Activated CD8-positive, alpha-beta memory T cell treated with anti-CD3 and anti-CD28 coated beads, Interleukin-2, amount 10 ng/mL, durations not matched to agents 7 days and 5 days (primary cell): ENCODE measurements at places on chromosomes 4 and X. TPM values are rescaled to one million over a fixed set of nuclear protein-coding genes. Genes with fewer than 3 reads are reported as not detected.

The SPON2 gene
- 28.0 TPM for total RNA-seq

The INTU gene
- total RNA-seq: 0.12 TPM

The ATP7A gene
- 11.9 TPM for total RNA-seq

The SFRP2 gene
- total RNA-seq: not detected

The VCX3B gene
- not detected for total RNA-seq

The RADX gene
- 5.2 TPM for total RNA-seq

The WDFY3 gene
- total RNA-seq: 0.09 TPM

The TEX13B gene
- not detected for total RNA-seq

The CPE gene
- total RNA-seq: not detected

The C4orf50 gene
- total RNA-seq: 1.1 TPM

The NLRP2B gene
- not detected for total RNA-seq

The VEGFC gene
- not detected for total RNA-seq

The VGLL1 gene
- total RNA-seq: not detected

The AVPR2 gene
- total RNA-seq: not detected

The EDA2R gene
- total RNA-seq: 5.4 TPM

The MTNR1A gene
- total RNA-seq: not detected

- no peaks in the 10 kb centered on the region for H3K4me1 ChIP-seq
- H3K36me3 ChIP-seq: peaks cover 42% of the 10 kb centered on the region
- no peak overlapping the region for H3K27ac ChIP-seq
- no peak for DNase-seq
Measured at GRCh38 chr4:15636818-15637217, 18.3 kb downstream of the FBXL5 start.

DNA sequence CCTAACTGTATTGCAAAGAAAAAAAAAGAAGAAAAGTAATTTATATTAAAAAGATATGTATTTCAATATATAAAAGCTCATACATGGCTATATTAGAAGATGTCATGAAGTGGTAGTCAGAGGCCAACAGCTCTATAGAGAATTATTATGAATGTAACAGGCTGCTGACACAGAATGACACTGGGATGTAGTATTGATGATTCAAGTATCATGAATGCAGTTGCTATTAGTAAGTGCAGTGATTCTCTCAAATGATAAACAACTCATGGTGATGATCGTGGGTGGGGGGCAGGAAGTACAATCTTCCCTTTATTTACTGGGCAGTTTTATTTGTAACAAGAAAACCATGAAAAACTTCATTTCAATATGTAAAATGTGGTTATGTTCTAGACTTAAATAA lies 124.6 kb downstream of the COL4A6 start:
- no peaks in the 10 kb centered on the region for H3K27me3 ChIP-seq
- no peaks in the 10 kb centered on the region for H3K4me1 ChIP-seq
- DNase-seq: no peak
- no peaks in the 10 kb centered on the region for H3K36me3 ChIP-seq
- no peak overlapping the region for H3K27ac ChIP-seq
- H3K4me3 ChIP-seq: no peak overlapping the region

GRCh38 chrX:135596495-135596894 lies 76.0 kb downstream of the INTS6L start:
- H3K36me3 ChIP-seq: no peaks in the 10 kb centered on the region
- peaks cover 20% of the 10 kb centered on the region for H3K27me3 ChIP-seq
- no peak overlapping the region for H3K4me3 ChIP-seq
- no peaks in the 10 kb centered on the region for H3K4me1 ChIP-seq
- no peak overlapping the region for H3K27ac ChIP-seq

DNA sequence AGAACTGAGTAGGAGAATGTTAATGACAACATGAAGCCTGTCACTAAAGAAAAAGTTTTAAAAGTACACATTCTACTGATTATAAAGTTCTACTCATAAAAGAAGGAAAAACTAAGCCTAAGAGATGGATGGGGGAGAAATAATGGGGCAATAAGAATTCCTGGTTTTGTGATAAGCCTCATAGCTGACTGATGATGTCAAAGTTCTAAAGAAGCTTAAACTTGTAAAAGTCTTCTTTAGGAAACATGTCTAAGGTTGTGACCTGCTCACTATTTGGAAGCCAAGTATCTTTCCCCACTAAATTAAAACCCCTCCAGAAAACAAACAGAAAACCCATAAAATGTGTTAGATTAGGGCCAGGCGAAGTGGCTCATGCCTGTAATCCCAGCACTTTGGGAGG lies 232.9 kb upstream of the GIMD1 start:
- DNase-seq: no peak
- H3K27me3 ChIP-seq: no peaks in the 10 kb centered on the region
- no peaks in the 10 kb centered on the region for H3K4me1 ChIP-seq
- no peaks in the 10 kb centered on the region for H3K36me3 ChIP-seq
- no peak overlapping the region for H3K4me3 ChIP-seq
- no peak overlapping the region for H3K27ac ChIP-seq

DNA sequence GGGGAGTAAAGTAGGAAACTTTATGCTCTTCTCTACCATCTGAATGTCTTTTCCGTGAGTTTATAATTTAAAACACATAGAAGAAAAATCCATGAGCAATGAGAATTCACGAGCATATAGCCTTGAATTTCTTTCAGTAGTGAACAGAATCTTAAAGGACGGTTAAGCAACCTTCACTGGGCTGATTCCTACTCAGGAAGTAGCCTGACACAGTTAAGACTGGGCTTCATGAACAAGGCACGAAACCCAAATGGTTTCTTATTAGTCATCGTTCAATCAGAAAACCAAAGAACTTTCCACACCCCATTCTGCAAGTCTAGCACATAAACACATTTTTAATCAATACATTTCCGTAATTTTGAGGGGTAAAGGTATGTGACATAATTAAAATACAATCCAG lies 95.8 kb downstream of the SH3KBP1 start:
- H3K27ac ChIP-seq: peak overlapping the region; percentile 72
- no peak for DNase-seq
- H3K27me3 ChIP-seq: no peaks in the 10 kb centered on the region
- H3K4me3 ChIP-seq: peak overlapping the region; percentile 28
- peaks cover 39% of the 10 kb centered on the region for H3K36me3 ChIP-seq
- H3K4me1 ChIP-seq: peaks cover 59% of the 10 kb centered on the region

DNA sequence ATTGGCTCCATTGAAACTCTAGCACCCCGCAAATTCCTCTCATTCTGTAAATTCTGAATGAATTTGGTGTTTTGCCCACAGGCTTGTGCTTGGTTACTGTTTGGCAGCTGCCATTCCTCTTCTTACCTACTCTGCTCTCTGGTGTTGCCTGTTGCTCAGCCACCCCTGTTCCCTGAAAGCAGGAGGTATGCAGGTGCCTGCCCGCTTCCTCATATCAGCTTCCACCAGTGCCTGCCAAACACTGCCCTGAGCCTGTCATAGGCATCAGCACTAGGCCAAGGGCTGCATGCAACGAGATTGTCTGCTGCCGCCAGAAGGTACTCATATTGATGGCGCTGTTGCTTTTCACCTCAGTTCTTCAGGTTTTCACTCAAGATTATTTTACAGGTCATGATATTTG lies 978.1 kb downstream of the C4orf33 start:
- no peak overlapping the region for H3K27ac ChIP-seq
- no peak overlapping the region for H3K4me3 ChIP-seq
- no peak for DNase-seq
- no peaks in the 10 kb centered on the region for H3K36me3 ChIP-seq

DNA sequence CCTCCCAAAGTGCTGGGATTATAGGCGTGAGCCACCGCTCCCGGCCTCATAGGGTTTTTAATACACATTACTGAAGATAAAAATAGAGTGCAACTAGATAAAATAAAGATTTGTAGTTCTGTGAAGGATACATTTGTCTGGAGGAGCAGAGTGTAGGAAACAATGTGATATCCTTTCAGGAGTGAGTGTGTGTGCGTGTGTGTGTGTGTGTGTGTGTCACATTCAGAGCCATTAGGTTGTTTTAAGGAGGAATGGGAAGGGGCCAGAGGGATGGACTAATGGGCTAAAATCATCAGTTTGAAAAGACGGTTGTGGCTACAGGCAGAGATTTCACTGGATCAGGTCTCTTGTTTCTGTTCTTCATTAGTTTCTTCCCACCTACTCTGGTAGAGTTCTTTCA lies 40.0 kb downstream of the RBPJ start:
- DNase-seq: no peak
- no peak overlapping the region for H3K4me3 ChIP-seq
- peak overlapping the region; percentile 16 for H3K27ac ChIP-seq
- no peaks in the 10 kb centered on the region for H3K27me3 ChIP-seq

DNA sequence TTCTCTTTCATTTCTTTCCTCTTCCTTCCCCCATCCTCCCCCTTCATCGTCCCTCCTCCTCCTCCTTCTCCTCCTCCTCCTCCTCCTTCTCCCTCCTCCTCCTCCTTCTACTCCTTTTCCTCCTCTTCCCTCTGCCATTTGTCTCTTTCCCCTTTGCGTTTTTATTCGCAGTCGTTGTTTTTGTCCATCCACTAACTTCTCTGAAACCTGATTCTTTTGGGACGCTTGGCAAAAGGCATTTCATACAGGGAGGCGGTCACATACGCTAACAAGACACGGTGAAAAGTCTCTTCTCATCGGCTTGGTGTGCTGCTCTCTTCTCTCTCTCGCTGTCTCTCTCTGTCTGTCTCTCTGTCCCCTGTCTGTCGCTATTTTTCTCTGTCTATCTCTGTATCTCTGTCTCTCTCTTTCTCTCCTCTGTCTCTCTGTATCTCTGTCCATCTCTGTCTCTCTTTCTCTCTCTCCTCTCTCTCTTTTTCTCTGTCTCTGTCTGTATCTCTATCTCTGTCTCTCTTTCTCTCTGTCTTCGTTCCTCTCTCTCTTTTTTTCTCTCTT lies 5.4 kb upstream of the SHOX start:
- no peak overlapping the region for H3K4me3 ChIP-seq
- H3K36me3 ChIP-seq: peaks cover 3% of the 10 kb centered on the region
- H3K27ac ChIP-seq: no peak overlapping the region
- no peak for DNase-seq
- peaks cover 2% of the 10 kb centered on the region for H3K4me1 ChIP-seq

DNA sequence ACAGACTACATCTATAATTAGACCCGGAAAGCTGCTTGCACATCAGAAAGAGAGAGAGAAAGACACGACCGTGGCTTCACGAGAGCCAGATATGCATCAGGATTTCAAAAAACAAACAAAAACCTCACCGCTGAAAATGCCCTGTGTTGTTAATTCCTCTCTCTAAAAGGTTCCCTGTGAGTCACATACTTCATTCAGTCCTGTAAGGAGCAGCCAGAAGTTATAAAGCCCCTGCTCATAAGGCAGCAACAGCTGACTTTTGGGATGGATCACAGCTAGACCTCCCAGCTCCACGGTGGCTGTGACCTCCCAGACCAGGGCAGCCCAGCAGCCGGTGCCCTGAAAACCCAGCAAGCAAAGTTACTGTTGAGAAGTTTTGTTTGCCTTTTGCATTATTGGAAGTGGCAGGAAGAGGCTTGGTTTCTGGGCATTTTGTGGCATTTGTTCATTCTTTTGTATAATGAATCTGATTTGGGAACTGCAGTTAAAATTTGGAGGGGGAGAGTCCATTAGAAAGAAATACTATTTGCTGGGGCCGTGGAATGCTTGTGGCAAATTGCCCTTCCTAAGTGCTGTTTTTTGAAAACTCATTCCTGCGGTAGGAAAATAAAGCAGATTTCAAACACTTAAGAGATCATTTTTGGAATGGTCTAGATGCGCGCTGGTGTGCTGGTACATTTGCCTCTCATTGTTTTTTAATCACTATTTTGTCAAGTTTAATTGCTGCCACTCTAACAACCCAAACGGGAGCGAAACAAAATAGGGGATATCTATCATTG lies 520.4 kb downstream of the BCOR start:
- no peaks in the 10 kb centered on the region for H3K36me3 ChIP-seq
- peaks cover 16% of the 10 kb centered on the region for H3K4me1 ChIP-seq
- no peak overlapping the region for H3K27ac ChIP-seq
- no peak for DNase-seq

GRCh38 chrX:43882294-43882681 lies at the start of gene MAOB:
MAOB (minus strand) TSS chrX:43882450; CDS start chrX:43882299, 151 bp downstream.
- H3K27ac ChIP-seq: no peak within 1 kb of the TSS
- H3K4me3 ChIP-seq: no peak within 1 kb of the TSS
- no peak for DNase-seq
- no peaks in the 10 kb centered on the region for H3K36me3 ChIP-seq
- H3K27me3 ChIP-seq: peaks cover 16% of the 10 kb centered on the region
- H3K4me1 ChIP-seq: no peaks in the 10 kb centered on the region

- peaks cover 33% of the 10 kb centered on the region for H3K36me3 ChIP-seq
- H3K4me1 ChIP-seq: no peaks in the 10 kb centered on the region
- no peak for DNase-seq
Measured at GRCh38 chr4:102751941-102752340, 8.8 kb downstream of the MANBA start.

- H3K36me3 ChIP-seq: peaks cover 5% of the 10 kb centered on the region
- no peaks in the 10 kb centered on the region for H3K4me1 ChIP-seq
Measured at GRCh38 chrX:118370921-118371624, 25.2 kb downstream of the WDR44 start.

DNA sequence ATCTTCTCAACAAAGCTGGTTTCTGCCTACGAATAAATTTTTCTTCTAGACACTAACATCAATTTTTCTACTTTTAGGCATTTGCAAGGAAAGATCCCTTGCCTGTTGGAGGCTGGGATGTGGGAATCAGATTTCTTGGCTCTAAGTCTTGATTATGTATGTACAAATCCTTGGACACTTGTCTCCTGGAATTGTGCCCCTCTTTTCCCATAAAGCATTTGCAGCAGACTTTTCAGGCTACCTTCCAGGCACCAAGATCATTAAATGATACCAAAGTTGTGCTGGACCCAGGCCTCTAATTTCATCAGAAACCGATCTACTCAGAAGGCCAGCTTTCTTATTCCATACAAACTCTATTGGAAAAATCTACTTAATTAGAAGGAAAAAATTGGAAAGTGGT lies 339.5 kb upstream of the DIPK2B start:
- H3K4me1 ChIP-seq: no peaks in the 10 kb centered on the region
- peaks cover 2% of the 10 kb centered on the region for H3K36me3 ChIP-seq
- H3K27me3 ChIP-seq: peaks cover 21% of the 10 kb centered on the region
- DNase-seq: no peak
- H3K27ac ChIP-seq: no peak overlapping the region
- no peak overlapping the region for H3K4me3 ChIP-seq

DNA sequence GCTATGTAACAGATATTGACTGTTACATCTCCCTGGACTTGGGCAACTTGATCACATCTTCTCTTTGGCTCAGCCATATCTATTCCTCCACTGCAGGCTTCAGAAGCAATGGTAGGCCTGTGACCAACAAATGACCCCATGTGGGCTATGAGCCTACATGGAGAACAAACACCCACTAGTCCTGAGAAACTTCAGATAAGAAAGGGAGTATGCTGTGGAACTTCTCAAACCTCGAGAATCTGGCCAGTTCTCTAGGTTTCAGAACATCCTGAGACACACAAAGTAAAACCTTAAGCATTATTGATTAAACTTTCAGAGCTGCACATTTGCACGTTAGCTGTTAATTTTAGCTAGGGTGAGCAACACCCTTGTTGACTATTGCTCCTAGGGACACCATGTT lies 16.3 kb downstream of the RBMX2 start:
- H3K27me3 ChIP-seq: no peaks in the 10 kb centered on the region
- peaks cover 9% of the 10 kb centered on the region for H3K4me1 ChIP-seq
- no peak overlapping the region for H3K4me3 ChIP-seq

DNA sequence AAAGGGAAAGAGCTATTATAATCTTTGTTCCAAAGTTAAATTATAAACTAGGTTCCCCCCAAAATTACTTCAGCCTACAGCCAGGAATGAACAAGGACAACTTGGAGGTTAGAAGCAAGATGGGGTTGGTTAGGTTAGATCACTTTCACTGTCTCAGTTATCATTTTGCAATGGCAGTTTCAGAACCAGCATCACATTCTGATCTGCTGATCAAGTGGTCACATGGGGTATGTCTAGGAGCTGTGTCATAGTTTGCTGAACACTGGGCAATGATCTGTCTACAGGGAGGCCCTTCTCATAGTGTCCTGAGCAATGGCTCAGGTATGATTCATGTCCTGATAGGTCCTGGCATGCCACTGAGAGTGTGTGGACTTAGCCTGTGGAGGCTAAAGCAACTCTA lies 41.6 kb upstream of the XIAP start:
- H3K4me1 ChIP-seq: no peaks in the 10 kb centered on the region
- DNase-seq: no peak
- no peaks in the 10 kb centered on the region for H3K27me3 ChIP-seq
- H3K27ac ChIP-seq: no peak overlapping the region
- no peaks in the 10 kb centered on the region for H3K36me3 ChIP-seq
